HCT116 (cell line): ENCODE measurements at places on chromosomes 11 and 22.

DNA sequence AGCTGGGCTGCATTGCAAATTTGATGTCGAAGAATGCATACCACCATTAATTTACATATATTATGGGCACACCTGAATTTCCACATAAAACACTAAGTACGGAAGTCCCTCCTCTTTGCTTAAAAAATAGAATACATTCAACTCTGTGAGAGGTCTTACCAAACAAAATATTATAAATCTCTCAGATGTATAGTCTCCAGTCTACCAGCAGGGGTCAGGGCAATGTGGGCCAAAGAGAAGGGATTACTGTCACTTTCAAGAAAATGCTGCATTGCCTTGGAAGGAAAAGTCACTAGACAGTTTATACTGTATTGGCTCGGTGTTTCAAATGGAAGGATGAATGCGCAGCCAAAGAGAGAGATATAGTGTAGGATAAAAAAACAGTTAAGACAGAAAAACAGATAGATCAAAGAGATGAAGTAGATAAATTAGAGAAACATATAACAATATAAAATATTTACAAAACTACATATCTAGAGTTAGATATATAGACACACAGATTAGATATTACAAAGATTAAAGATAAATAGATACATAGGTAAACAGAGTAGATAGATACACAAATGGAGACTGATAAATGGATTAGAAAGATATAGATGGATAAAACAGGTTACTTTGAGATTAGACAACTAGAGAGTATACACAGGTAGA, 20.9 kb downstream of the SERGEF start:
- no peaks in the 10 kb centered on the region for H3K4me1 ChIP-seq
- peak; percentile 42 for DNase-seq
- no peak overlapping the region for H3K27ac ChIP-seq
- no peaks in the 10 kb centered on the region for H3K27me3 ChIP-seq

DNA sequence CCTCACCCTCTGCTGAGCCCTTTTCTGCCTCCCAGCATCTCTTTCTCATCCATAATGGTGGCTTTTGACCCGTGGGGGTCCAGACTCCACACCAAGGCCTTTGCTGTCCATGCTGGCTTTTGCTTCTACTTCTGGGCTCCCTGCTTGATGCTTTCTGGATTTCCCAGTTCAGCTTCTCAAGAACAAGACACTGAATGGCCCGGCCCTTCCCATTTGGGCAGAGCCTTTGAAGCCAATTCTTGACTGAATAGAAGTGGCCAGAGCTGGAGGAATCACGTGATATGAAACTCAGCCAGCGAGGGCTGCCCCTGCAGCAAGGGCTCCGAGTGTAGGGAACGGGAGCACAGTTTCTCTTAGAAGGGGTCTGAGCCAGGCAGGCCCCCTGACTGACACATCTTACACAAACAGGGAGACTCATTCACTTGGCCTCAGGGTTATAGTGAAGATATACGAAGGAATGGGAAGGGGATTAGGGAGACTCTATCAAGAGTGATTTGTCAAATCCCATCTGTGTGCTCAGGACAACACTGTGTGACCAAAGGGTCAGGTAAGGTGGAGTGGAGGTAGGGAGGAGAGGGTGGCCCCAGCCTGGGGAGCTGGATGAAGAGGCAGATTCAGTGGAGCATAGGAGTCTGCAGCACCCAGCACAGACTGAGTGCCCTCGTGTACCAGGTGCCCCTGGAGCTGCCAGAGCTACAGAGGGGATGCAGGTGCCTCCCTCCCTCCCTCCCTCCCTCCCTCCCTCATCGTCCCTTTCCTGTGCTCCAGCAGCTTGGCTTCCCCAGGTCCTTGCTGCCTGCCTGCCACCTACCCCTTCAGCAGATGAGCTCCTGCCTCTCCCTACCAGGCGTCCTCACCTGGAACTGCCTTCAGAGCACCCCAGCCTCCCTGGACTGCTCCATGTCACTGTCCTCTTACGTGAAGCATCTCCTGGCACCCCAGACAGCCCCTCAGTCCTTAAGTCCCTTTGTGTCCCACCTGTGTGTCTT, 106.0 kb downstream of the TRIM29 start:
- H3K4me3 ChIP-seq = no peak overlapping the region
- H3K27ac ChIP-seq = no peak overlapping the region
- no peaks in the 10 kb centered on the region for H3K27me3 ChIP-seq
- no peak for DNase-seq
- no peaks in the 10 kb centered on the region for H3K36me3 ChIP-seq

GRCh38 chr11:93775289-93775688, 8.8 kb upstream of the MED17 start:
- H3K27me3 ChIP-seq = no peaks in the 10 kb centered on the region
- H3K36me3 ChIP-seq = no peaks in the 10 kb centered on the region
- no peak overlapping the region for H3K27ac ChIP-seq
- no peak overlapping the region for H3K4me3 ChIP-seq
- no peaks in the 10 kb centered on the region for H3K4me1 ChIP-seq

DNA sequence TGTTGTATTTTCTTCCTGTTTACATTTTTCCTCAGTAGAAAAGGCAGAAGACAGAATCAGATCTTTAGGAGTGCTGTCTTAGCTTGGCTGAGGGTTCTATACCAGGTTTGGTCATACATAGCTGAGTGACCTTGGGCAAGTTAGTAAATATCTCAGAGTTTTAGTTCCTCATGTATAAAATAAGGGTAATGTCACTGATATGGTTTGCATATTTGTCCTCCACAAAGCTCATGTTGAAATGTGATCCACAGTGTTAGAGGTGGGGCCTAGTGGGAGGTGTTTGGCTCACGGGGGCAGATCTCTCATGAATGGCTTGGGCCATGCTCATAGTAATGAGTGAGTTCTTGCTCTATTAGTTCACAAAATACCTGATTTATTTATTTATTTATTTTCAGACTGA, 7.5 kb upstream of the HTR3A start:
- no peak overlapping the region for H3K4me3 ChIP-seq
- no peaks in the 10 kb centered on the region for H3K27me3 ChIP-seq
- no peaks in the 10 kb centered on the region for H3K4me1 ChIP-seq
- H3K36me3 ChIP-seq = no peaks in the 10 kb centered on the region
- DNase-seq = no peak

GRCh38 chr11:76610371-76610770, 60.2 kb downstream of the LRRC32 start:
- no peak for DNase-seq
- H3K27me3 ChIP-seq = no peaks in the 10 kb centered on the region
- H3K4me3 ChIP-seq = no peak overlapping the region
- no peaks in the 10 kb centered on the region for H3K4me1 ChIP-seq
